Eye (tissue), 1 donor: ENCODE measurements at places on chromosomes 3 and 15.

DNA sequence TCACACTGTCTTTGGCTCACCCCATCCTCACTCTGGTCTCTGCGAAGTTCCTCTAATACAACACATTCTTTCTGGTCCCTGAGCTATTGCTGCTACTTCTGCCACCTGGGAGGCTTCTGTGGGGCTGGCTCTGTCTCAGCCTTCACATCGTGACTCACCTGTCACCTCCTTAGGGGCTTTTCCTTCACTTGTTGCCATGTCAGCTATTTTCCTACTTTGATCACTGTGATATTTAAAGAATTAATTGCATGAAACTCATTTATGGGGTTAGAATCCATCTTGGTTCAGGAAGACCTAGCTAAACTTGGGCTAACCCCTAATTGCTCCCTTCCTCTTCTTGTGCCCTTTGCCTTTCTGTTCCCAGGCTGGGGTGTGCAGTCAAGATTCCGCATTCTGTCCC lies 346.9 kb downstream of the WDR72 start:
- DNase-seq: no peak

DNA sequence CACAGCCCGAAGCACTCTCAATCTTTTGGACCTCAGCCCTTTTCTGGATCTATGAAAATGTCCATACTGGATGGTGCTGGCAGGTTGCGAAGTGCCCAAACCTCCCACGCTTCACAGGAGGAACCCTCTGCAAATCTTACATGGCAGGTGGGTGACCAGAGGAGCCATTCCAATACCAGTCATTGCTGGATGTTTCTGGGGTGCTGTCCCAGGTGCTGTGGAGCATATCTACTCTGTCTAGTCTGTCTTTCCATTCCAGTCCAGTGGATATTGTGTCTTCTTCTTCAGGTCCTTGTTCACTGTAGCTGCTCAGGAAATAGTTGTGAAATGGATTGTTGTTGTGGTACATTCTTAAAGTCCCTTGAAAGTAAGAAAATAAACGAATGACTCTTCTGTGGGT lies 10.7 kb upstream of the ADIPOQ start:
- DNase-seq: no peak

- no peak for DNase-seq
These were observed 34.9 kb downstream of the CRTC3 start for GRCh38 chr15:90564590-90564989.

GRCh38 chr3:100602506-100603444 lies 6.6 kb upstream of the ADGRG7 start:
- DNase-seq: no peak

- DNase-seq: no peak
These were observed 85.6 kb downstream of the OSBPL10 start for GRCh38 chr3:31895471-31895870.

DNA sequence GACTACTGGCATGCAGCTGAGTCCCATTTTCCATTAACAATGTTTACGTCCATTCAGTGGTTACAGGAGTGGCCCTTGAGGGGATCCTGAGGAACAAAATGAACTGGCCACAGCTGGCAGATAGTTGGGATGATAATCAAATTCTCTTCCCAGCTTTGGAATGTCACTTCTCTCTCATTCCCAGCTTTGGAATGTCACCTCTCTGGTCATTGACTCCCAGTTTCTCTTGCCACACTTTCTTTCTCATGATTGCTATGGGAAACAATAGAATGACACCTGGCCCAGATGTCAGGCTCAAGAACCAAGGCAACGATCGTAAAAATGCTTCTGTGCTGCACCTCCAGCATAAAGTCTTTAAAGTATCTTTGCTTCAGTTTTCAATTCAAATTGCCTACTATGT lies 34.0 kb downstream of the ATP13A4 start:
- DNase-seq: no peak

- no peak for DNase-seq
These were observed 67.0 kb downstream of the CLDN11 start for GRCh38 chr3:170485696-170486095.

DNA sequence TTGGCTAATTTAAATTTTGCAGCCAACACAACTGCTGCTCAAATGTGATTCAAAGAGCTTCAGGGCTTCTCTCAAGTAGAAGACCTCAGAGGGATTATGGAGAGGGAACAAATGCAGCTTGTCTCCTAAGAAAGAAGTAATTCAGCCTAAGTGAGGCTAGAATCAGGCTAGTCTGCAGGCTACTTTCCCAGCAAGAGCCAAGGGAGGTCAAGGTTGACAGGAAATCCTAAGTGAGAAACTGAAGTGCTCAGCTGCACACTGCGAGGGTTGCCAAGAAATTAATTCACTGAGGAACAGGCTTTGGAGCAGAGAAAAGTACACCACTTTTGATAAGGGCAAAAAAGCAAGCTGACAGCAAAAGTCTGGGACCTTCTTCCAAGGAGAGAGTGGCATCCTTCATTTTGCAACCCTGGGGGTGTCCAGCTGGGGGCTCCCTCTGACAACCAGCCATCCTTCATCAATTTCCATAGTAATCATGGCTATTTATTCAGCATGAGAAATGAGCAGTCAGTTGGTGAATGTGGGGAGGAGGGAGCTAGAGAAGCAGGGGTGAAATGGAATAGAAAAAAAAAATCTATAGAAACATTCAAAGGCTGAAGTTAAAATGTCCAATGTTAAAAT lies 646.4 kb upstream of the ADAMTS9 start:
- DNase-seq: peak; percentile 67

DNA sequence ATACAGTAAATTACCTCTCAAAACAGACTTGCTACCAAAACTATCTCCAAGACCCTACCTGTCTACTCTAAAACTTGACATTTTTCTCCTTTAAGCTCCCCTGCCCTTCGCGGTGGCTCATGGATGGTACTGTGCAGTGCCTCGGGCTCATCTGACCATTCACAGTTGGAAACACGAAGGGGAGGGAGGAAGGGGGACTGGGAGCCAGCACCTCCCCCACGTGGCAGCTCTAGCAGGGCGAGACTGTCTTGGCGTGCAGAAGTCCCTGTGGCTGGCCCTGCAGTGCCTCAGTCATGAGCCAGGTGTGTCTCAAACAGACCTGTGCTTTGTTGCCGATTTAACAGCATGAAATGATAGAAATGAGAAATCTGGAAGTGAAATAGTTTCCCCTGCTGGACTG lies 372.0 kb downstream of the GABRG3 start:
- peak; percentile 80 for DNase-seq

DNA sequence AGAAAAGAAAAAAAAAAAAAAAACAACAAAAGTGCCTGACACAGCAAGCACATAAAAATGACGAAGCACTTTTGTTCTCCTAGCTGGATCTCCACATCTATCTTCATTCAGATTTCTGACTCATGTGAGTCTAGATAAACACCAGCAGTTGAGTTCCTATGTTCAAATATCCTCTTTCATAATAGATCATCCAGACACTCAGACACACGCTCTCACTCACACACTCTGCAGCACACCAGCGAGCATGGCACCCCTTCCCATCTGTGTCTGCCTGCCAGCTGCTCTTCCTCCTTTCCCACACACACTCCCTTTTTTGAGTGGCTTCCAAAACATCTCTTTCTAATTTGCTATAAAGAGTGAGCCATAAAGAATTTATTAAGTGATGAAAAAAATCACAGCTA lies 19.8 kb upstream of the CELF6 start:
- peak; percentile 50 for DNase-seq

- peak; percentile 24 for DNase-seq
These were observed 2.3 kb downstream of the PLXNB1 start for GRCh38 chr3:48427630-48427962.

DNA sequence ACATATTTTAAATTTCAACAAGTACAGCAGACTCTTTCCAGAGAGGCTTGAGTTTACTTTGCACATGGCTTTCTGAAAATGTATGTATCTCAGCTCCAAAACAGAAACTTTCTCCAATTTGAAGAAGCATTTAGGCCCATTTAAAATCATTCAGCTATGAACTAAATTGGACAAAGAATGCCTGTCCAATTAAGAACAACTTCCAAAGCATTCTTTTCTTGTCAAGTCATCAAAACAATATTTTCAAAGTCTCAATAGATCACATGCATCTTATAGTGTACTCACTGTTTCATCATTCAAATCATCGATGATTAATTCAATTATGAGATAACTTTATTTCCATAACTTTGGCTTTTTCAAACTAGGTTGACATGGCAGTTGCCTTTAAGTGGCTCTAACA lies 95.2 kb downstream of the KBTBD8 start:
- peak; percentile 72 for DNase-seq

GRCh38 chr15:58511599-58511987 lies 79.8 kb downstream of the LIPC start:
- DNase-seq: no peak

- DNase-seq: peak; percentile 62
These were observed 3.7 kb upstream of the CPA3 start for GRCh38 chr3:148861277-148861869.

GRCh38 chr15:47987908-47988532 lies 132.8 kb upstream of the SLC24A5 start:
- DNase-seq: peak; percentile 89

- no peak for DNase-seq
These were observed 143.9 kb downstream of the NECTIN3 start for GRCh38 chr3:111215481-111215880.

DNA sequence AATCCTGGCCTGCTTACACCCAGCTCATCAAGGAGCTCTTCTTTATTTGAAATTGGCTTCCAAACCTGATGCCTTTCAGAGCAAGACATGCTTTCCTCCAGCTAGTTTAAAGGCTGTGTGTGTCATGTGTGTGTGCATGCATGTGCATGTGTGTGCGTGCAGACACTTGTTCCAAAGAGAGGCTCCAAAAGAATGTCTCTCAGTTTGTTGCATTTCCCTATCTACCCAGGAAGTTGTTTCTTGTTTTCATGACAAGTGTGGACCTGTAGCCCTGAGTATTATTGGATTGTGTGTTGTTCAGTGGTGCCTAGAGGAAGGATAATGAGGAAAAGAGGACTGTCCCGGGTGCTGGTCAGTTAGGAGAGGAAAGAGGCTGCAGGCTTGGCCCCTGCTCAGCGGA lies 240.0 kb downstream of the THSD4 start:
- no peak for DNase-seq

DNA sequence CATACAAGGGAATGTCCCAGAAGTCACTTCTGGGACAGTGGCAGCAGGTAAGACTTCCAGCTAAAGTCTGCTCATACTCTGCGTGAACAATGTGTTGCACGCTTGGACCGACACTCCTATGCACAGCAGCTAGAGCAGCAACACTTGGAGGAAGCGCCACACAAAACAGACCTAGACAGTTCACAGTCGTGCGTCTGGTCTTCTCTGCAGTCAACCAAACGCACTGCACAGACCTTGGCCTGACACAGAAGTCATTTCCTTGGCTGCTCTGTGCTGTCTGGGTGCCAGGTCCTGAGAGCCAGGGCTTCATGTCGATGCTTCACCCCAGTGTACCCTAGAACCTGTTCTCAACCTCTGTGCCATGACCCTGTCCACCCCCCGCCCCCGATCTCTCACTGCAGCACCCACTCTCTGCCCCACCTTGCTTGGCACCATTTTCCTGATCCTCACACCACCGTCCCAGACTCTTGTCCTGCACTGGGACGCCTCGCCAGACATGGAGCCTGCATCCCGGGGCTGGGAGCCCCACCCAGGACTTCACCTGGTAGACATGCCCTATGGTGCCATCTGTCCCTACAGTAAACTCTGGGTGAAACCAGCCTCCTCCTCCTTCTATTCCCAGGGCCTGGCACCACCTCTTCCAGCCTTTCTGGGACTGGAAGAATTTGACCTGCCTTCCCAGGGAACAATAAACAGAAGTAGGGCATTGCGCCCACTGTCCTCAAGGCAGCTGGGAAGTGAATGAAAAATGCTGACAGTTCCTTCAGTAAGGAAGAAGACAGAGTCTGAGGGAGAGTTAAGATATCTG lies 3.1 kb downstream of the ATP10A start:
- DNase-seq: no peak

- no peak for DNase-seq
These were observed 195.8 kb downstream of the ZMAT3 start for GRCh38 chr3:178875836-178876235.

DNA sequence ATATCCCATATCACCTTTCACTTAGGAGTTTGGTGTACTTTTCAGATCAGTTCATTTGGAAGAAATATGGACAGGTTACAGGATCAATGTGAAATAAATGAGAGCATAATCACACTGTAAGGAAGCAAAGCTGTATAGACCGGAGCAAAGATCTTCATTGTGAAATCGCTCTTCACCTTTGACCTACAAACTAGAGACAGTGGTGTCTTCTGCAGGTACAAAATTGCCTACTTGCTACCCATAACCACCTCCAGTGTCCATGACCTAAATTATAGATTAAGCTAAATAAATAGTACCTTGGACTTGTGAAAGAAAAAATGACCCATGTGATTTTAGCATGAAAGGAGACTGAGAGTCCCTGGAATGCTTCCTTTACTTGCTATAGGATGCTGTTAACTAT lies 379.5 kb upstream of the SUCLG2 start:
- no peak for DNase-seq

DNA sequence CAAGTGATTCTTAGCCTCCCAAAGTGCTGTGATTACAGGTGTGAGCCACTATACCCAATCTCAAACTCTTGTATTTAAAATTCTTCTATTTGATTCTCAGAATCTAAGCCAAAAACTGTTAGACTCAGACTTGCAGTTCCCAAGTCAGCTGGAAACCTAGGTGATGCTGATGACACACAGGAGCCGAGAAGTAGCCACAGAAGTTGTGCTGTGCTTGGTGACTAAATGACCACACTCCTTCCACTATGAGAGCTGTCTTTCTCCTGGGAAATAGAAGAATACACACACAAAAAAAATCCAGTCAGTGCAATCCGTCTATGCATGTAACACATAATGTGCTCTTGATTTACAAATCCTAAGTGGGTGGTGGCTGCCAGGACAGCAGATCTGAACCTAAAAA lies 33.9 kb downstream of the ILDR1 start:
- no peak for DNase-seq

DNA sequence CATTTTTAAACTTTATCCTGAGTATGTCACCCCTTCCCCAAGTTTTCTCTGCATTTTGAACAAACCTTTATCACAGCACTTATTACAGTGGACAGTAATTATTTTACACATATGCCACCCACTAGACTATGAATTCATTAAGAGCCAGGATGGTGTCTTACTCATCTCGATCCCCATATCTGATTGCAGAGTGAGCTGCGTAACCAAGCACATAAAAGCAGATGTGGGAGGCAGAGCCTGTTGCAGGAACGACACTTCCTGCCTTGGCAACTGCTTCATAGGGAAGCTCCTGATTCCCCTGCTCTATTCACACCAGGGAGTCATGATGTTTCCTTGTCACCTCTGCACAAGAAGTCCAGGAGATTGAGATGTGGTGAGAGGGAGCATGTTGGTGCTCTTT lies 91.1 kb downstream of the MINAR1 start:
- no peak for DNase-seq

GRCh38 chr15:25652704-25653103 lies 210.4 kb downstream of the ATP10A start:
- DNase-seq: no peak

GRCh38 chr3:40267937-40268724 lies 41.4 kb upstream of the EIF1B start:
- no peak for DNase-seq

- peak; percentile 43 for DNase-seq
These were observed 48.8 kb downstream of the CHRD start for GRCh38 chr3:184428561-184429175.

DNA sequence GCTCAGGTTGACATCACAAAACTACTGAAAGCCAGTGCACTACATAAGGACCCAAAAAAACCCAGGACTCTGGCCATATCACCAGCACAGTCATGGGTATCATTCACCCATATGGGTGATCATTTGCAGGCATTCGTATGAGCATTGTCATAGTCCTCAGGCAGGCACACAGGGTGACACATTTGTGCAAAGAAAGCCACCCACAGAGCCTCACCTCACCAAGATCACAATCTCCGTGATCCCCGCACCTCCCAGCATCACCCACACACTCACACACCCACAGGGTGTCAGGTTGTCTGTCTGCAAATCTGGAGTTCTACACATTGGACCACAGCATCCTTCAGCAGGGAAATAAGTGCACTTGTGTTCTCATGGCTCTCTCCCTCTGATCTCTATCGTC lies 166.0 kb upstream of the LPP start:
- no peak for DNase-seq
